Fibroblast of skin of right biceps (primary cell): ENCODE measurements at places on chromosomes 5 and 9.

GRCh38 chr5:131242728-131243255 lies 21.1 kb upstream of the CDC42SE2 start:
- DNase-seq, result peak; percentile 88

DNA sequence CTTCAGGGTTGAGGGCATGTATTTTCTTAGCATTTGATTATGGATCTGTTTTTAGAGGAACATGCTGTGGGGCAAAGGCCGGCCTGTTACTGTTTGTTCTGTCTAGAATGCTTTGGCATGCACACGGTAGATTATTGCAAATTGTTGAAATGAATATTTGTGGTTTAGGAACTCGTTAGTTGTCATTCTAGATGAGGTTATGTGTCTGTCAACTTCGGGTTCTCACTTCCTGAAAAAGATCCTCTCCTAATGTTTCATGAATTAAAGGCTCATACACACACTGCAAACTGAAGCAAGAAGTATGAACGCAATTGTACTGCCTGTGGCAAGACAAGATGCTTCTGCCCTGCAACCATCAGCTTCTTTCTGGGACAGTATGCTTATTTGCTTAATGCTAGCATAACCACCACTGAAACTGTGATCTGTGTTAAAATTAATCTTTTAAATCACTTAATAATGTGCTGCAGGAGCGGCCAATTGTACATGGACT lies 99.6 kb downstream of the BASP1 start:
- DNase-seq, result peak; percentile 79

GRCh38 chr5:128537221-128537999 lies 635 bp downstream of the FBN2 start:
- peak; percentile 75 for DNase-seq

DNA sequence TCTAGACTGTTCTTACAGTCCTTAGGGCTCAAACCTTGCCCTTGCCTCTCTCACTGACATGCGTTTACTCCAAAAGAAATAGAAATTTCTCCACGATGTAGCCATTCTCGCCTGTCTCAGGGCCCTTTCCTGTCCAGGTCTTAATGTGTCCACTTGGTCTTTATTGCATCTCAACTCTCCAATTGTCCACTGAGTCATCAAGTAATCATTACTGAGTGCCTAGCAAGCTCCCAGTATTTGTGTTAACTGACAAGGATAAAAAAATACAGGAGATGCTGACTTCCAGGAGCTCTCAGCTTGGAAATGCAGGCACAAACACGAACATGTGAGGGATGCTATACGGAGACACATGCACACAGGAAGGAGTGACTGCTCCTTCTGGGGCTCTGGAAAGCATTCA lies 147.3 kb downstream of the ARSB start:
- DNase-seq, result no peak

DNA sequence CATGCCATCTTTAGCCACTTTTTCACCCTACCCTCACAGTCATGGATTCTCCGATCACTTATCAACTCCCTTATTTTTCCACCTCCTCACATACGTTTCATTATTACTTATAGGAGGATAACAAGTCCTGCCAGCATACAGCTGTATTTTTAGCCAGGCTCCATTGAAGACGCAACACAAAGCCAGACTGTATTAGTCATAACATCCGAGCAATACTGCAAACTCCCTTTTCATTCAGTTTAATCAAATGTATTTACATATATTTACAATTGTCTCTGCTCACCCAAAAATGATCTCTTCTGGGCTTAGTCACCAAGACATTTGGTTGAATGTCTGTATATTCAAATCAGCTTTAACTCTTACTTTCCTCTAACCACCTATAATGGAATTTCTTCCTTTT lies 126.4 kb upstream of the PRLR start:
- no peak for DNase-seq

- no peak for DNase-seq
Observed at GRCh38 chr5:170781946-170782345, 1.6 kb upstream of the GABRP start.

GRCh38 chr5:77294185-77294584 lies 83.7 kb downstream of the PDE8B start:
- no peak for DNase-seq

GRCh38 chr9:77158772-77159513 lies 18.4 kb upstream of the VPS13A start:
- peak; percentile 54 for DNase-seq

GRCh38 chr9:98083566-98084183 lies 27.1 kb downstream of the NANS start:
- no peak for DNase-seq

- peak; percentile 64 for DNase-seq
Observed at GRCh38 chr5:73303148-73304079, 130.4 kb downstream of the TMEM174 start.

DNA sequence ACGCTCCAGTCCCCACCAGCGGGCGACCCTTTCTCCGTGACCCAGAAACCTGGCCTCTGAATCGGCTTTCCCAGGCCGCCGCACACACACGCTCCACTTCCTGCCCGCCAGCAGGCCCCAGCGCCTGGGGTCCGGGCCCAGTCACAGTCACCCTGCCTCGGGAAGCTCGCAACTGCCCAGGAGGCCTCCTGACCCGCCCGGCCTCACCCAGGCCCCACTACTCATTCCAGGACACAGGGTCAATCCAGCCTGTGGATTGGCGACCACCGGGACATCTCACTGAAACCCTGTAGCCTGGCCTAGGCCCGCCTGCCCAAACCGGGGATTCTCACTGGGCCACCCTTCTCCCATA lies 2.7 kb upstream of the IRX4 start:
- DNase-seq, result no peak

- peak; percentile 72 for DNase-seq
Observed at GRCh38 chr5:38323645-38324295, 65.4 kb downstream of the EGFLAM start.

- no peak for DNase-seq
Observed at GRCh38 chr5:4230786-4231641, 635.4 kb downstream of the IRX1 start.

- peak; percentile 73 for DNase-seq
Observed at GRCh38 chr5:40383749-40384651, 295.7 kb upstream of the PTGER4 start.

GRCh38 chr5:54539001-54539400 lies 21.4 kb downstream of the SNX18 start:
- no peak for DNase-seq

DNA sequence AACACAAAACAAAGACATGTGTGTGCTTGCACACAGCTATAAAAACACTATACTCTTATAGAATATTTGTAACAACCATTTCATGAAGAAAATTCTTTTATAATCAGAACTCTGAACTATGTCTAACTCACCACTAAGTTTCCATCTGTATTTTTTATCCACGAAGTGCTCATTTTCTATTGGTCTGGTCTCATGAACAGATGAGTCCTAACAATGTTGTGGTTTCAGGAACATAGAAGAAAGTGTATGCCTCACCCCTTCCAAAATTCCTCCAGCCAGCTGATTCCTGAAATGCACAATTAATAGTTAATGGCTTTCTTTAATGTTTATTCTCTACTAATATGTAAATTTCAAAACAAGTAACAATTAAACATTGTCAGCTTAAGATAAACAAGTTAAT lies 325.3 kb upstream of the GRAMD2B start:
- peak; percentile 46 for DNase-seq

GRCh38 chr9:5994493-5994892 lies 20.9 kb downstream of the RANBP6 start:
- DNase-seq, result no peak

DNA sequence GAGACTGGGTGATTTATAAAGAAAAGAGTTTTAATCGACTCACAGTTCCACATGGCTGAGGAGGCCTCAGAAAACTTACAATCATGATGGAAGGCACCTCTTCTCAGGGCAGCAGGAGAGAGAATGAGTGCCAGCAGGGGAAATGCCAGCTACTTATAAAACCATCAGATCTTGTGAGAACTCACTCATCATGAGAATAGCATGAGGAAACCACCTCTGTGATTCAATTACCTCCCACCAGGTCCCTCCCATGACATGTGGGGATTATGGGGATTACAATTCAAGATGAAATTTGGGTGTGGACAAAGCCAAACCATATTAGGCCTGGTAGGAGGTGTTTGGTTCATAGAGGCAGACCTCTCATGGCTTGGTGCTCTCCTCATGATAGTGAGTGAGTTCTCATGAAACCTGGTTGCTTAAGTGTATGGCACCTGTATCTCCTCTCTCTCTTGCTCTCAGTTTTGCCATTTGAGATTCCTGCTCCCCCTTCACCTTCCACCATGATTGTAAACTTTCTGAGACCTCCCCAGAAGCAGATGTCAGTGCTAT lies 39.8 kb downstream of the GAPT start:
- DNase-seq, result no peak

- DNase-seq, result no peak
Observed at GRCh38 chr5:60494635-60495034, 205.3 kb downstream of the DEPDC1B start.

GRCh38 chr5:162683284-162683683 lies 615.7 kb downstream of the GABRG2 start:
- no peak for DNase-seq

- no peak for DNase-seq
Observed at GRCh38 chr9:83035143-83035542, 27.8 kb downstream of the RASEF start.

DNA sequence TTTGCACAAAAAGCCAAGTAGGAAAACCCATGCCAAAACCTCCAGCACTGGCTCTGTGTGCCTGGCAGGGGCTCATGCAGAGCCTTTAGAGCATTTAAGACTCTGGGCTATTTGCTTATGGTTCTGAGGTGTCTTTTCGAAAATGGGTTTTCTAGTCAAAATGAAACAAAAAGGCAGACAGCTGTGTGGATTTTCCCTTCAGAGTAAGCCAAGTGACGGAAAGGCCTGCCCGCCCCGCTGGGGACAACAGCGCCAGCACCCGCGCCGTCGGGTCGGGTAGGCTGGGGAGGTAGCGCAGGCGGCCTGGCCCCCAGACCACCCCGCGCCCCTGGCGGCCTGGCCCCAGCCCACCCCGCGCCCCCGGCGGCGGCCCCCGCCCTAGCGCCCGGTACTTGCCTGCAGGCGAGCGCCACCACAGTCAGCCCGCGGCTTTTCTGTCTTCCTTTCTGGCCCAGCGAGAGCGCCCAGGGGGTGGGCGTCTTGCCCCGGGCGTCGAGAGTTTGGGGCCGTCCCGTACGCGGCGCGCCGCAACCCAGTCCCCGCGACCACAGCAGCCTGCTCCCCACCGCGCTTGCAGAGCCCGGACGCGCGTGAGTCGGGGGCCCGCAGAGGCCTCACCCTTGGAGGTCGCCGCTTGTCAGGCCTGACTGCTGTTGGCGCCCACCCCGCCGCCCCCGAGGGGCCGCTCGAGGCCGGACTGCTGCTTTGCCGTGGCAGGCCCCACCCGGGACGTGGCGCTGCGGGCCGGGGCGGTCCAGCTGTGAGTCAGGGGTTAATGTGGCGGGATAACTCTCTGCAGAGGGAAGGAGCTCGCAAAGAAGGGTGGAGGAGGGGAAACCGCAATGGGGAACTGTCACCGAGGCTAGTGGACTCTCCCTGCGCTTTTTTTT lies at the start of gene TICAM2:
Gene TICAM2, minus strand, starts transcription at position 779 of the 890 bp plus-strand sequence. CDS start 21,223 bp downstream, outside the sequence.
- DNase-seq, result peak; percentile 79

DNA sequence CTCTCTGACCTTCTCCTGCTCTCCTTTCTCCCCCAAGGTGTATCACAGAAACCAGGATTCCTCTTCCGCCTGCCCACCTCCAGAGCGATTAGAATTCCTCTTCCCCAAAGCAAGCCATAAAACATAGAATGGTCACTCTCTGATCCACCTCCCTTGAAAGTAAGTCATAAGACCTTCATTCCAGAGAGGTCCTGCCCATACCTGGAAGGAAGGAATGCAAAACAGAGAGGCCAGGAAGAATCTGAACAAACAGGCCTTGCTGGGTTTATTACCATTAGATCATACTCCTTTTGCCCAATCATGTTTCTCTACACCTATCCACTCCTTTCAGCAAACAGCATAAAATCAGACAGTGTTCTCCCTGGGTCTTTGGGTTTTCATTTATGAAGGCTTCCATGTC lies 21.0 kb downstream of the CDKL3 start:
- no peak for DNase-seq

DNA sequence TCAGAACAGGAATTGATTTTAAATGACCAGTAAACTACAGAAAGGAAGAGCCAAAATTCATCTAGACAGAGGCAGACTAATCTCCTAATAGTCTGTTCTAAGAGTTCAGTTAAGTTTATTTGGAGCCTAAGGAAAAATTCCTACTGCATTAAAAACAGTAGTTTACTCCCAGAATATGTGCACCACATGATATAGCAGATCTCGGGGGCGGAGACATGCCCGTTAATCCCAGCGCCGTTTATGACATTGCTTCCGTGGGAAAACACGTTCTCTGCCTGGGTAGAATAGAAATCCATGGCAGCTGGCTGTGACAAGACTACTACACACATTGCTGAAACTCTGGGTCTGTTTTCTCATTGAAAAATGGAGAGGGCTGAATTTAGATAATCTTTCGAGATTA lies 11.4 kb downstream of the HABP4 start:
- DNase-seq, result peak; percentile 34

DNA sequence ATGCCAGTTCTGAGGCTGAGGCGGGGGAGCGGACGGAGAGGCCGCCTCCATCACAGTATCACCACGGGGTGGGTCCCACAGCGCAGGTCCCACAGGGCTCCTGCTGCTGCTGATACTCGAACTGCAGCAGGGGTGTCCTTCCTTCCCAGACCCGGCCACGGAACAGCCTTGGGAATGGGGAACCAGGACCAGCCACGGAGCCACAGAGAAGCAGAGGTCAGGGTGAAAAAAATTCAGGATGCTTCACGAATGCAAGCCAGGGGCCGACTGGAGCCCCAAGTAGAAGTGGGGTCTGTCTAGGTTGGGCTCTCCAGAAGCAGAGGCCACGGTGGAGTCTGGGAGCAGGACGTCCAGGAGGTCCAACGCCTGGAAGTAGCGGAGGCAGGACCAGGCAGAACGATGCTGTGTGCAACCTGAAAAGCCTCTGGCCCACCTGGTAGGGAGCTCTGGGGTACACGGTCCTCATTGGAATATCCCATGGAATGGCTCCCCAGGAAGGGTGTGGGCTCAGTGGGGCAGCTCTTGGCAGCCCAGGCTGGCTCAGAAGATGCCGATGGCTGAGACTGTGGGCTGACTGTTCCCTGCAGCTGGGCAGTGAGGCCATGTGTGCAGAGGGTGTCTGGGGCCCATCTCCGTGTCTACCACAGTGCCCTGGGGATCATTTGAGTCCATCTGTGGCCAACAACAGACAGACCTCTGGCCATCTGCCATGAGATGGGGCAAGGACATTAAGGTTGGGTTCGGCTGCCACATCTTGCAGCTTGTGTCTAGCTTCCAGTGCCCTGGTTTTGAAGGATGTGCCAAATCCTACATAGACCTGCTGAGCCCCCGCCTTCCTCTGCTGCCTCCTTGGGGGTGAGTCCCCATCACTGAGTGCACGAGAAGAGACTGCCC lies 66.9 kb upstream of the FCN1 start:
- no peak for DNase-seq

- no peak for DNase-seq
Observed at GRCh38 chr5:180593446-180594206, 2.3 kb upstream of the SCGB3A1 start.

DNA sequence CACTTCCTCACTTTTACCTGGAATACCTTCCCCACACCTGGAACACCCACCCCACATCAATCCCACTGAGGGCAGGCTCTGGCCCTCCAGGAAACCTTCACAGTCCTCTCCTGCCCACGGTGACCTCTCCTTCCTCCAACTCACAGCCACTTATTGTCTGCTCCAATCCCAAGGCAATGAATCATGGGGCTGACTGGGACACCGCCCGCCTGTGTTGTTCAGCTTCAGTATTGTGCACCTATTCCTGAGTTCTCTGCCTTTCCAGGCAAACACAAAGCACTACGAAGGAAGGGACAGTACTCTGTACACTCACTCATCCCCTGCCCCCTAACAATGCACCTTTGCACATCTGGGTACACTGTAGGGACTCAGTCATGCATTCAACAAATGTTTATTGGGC lies 7.3 kb downstream of the PCDH1 start:
- DNase-seq, result no peak
